ENCODE measurements at places on chromosomes 3 and 15.
A peak's percentile ranks its signal among the peaks of the same experiment; 100 is the strongest.

DNA sequence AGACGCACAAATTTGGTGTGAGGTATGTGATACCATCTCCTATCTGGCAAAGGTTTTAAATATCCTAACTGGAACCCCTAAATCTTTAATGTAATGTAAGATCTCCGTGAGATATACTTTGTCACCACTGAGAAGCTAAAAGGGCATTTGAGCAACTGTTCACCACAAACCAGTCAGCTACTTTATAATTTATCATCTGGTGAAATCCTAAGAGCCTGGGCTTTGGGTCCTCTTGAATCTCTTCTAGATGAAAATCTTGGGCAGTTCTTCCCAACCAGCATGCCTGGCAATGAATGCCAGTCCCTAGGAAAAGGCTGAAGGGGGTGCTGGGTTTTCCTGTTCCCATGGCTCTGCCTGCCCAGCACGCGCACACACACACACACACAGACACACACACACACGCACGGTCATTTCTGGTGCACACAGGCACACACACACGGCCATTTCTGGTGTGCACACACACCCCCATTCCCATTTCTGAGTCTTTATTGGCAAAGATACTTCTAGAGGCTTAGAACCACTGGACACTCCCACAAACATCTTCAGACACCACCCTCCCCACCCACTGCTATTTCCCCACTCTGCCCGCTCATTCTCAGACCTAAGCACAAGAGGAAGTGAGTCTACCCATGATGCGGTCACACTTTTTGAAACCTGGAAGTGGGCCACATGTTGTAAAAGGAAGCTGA, 72.6 kb downstream of the MYO1E start:
- peak; percentile 22 for DNase-seq

GRCh38 chr3:55000546-55000945, 72.7 kb upstream of the LRTM1 start:
- DNase-seq = no peak

DNA sequence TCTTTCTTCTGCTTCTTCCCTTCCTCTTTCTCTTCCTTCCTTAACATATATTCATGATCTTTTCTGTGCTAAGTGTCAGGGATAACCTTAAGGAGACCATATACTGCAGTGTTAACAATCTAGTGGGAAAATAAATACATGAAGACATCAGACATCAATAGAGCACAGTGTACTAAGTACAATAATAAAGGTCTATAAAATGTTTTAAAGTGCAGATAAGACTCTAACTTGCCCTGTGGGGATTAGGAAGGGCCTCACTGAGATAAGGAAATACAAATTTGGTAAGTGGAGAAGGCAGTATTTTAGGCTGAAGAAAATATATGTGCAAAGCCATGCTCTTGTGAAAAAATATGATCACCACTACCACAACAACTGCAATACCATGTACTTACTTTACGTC, 49.2 kb upstream of the NANOGP8 start:
- no peak for DNase-seq

- DNase-seq = no peak
Measured at GRCh38 chr15:33093222-33093621, 101.3 kb downstream of the FMN1 start.

- DNase-seq = no peak
Measured at GRCh38 chr15:63818191-63818590, 15.6 kb downstream of the HERC1 start.

GRCh38 chr3:126309165-126309564, 48.0 kb downstream of the KLF15 start:
- DNase-seq = no peak

GRCh38 chr3:150291515-150291914, 116.6 kb upstream of the TSC22D2 start:
- DNase-seq = no peak

GRCh38 chr15:64149424-64149823, 2.1 kb upstream of the SNX22 start:
- no peak for DNase-seq

DNA sequence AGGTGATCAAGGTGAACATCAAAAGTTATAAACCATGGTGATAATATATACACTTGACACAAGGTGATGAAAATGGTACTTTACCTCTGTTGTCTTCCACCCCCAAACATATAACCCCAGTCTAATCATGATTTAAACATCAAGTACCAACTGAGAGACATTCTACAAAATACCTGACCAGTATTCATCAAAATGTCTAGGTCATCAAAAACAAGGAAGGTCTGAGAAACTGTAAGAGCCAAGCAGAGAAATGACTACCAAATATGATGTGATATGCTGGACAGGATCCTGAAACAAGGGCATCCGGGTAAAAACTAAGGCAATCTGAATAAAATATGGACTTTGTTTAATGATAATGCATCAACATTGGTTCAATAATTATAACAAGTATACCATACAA, 27.8 kb downstream of the EDC3 start:
- no peak for DNase-seq

- no peak for DNase-seq
Measured at GRCh38 chr15:57540736-57541135, 51.0 kb upstream of the MYZAP start.

DNA sequence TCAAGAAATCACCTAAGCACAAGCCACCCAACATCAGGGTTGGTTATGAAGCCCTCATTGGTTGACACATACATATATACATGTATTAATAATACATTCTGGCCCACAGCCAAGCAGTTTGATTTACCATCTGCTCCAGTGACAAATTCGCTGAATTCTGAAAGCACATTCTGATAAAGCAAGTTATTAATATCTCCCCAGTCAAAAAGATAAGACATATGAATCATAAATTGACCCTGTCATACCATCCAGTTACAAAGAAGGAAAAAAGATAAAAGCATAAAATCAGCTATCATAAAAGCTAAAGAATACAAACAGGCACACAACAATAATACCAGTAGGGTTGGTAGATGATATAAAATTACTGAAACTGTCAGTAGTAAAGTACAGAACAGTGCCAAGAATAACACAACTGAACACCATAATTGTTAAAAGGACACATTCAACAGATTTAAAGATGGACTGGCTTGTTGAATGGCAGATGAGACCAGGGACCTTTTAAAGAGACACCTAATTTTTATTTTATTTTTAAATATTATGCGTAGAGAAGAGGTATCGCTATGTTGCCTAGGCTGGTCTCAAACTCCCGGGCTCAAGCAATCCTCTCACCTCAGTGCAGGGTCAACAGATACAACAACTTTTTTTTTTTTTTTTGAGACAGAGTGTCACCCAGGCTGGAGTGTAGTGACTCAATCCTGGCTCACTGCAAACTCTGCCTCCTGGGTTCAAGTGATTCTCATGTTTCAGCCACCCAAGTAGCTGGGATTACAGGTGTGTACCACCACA, 7.7 kb downstream of the SNX4 start:
- DNase-seq = no peak

GRCh38 chr15:67832031-67832551, 6.8 kb downstream of the SKOR1 start:
- DNase-seq = no peak

DNA sequence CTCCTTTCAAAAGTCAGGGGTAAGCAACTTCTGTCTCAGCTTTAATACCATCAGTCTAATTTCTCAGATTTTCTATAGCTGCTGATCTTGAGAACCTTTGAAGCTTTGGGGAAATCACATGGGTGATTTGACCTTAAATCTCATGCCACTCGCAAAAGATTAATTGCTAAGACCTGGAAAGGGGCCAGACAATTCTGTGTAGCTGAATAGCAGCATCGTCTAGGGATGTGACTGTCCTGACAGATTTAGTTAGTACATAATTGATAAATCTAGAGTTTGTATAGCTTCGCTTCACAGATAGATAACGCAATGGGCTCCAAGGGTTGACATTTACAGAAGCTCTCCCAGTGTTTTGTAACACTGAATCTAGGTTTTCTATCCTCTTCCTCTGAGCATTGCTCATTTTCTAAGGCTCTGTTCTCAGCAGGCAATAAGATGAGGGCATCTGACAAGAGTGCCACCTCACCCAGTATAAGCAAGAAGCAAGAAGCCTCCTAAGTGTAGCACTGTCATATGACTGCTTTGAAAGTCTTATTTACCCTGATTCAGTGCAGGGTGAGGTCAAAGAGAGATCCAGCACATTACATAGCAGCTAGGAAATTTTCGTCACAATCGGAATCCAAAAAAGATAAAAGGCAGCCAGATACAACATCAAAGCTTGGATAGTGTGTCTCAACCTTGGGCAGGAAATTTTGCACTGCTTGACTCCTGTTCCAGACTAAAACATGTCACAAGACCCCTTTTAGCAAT, 47.7 kb upstream of the DUT start:
- DNase-seq = no peak

- DNase-seq = no peak
Measured at GRCh38 chr15:74882528-74882927, 7.3 kb upstream of the MPI start.

GRCh38 chr3:18442756-18443664, 17.9 kb upstream of the SATB1 start:
- no peak for DNase-seq

DNA sequence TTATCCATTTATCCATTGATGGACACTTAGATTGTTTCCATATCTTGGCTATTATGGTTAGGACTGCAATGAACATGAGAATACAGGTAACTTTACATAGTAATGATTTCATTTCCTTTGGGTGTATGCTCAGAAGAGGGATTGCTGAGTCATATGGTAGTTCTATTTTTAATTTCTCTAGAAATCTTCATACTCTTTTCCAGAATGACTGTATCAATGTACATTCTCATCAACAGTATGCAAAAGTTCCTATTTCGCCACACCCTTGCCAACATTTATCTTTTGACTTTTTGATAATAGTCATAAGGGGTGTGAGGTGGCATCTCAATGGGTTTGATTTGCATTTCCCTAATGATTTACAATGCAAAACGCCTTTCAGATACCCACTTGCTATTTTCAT, 6.2 kb upstream of the NIPA1 start:
- no peak for DNase-seq

GRCh38 chr15:78055919-78056713, 21.4 kb downstream of the TBC1D2B start:
- no peak for DNase-seq

- DNase-seq = no peak
Measured at GRCh38 chr3:126307591-126308393, 49.4 kb downstream of the KLF15 start.

DNA sequence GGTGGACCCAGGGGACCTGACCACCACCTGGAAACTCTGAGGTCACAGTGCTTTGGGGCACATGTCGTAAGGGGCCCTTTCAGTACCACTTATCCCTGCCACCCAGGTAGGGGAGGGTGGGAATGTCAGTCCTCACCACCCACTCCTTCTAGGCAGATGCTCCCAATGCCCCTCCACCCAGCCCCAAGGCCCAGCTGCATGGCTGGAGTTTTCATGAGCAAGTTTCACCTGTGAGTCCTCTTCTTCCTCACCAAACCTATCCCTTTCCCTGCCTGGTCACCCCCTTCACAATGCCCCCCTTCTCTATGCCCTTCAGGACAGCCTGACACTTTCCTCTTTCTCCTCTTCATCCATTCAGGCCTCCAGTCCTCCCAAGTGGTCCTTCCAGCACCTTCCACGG, 9.8 kb downstream of the FAM174B start:
- no peak for DNase-seq

GRCh38 chr3:68699541-68699940, 232.8 kb downstream of the TAFA4 start:
- DNase-seq = no peak

DNA sequence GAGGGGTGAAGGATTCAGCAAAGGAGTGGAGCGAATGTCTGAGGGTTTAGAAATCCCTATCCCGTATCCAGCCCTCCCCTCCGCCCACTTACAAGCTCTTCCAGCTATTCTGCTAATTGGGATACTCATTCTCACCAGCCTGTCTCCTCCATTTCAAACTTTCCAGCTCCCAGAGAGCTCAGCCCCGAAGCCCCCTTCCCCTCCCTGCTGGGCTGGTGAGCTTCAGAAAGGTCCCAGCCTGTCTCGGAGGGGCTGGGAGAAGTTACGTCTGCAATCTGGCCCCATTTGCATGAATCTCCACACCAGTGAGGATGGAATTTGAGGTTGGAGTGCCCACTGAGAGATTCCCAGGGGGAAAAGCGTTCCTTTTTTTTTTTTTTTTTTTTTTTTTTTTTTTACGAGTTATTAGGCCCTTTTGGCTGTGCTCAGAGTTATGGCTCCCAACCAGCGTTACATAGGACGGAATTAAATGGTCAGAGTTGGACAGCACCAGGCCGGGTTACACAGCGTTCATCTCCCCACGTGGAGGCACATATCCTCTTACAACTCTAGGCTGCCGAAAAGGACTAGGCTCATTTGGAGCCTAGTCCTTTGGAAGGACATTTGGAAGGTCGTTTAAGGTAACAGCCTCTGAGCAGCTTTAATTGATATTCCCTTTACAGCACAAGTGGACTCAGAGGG, 34.6 kb downstream of the FGD5 start:
- no peak for DNase-seq

GRCh38 chr3:36762918-36763849, 1.2 kb downstream of the DCLK3 start:
- DNase-seq = no peak

DNA sequence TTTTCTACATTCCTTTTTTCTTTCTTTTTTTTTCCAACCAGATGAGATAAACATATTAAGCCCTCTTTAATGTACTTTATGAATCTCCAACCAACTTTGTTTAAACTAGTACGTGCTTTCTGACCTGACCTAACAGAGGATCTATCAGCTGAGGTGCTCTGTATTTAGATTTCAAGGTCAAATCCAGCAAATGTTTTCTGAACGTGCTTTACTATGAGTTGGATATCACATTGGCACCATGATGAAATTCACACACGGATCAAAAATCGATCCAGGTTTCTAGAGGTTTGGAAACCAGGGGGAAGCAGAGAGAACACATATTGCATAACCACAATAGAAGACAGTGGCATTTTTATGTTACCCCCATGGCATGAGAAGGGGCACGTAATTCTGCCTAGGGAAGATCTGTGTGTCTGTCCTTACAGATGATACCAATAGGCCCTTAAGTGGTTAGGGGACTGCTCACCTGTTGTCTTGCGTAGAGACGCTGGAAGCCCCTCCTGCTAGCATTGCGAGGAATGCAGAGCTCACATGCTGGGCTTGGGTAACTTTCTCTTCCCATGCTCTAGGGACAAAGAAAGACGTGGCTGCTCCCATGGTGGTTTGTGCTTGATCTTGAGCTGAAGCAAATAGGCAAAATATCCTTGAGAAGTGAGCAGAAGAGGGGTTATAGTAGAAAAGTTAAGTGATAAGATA, 59.3 kb upstream of the ABHD10 start:
- no peak for DNase-seq

DNA sequence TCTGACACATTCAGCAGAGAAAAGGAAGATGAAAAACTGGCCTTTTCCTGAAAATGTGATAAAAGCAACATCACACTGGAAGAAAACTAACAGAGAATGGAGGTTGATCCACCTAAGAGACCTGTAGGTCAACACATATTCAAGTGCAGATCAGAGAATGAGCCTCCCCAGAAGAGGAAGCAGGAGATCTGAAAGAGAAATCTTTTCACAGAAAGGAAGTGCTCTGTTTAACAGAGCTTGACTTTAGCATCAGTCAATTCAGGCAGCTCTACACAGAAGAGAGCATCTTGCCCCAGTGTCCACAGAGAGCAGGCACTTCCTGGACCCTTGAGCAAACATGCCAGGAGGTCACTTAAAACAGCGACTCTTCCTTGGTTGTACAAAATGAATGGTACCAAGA, 655.4 kb upstream of the GBE1 start:
- DNase-seq = no peak

All from effector CD4-positive, alpha-beta T cell (primary cell).